ENCODE measurements at places on chromosomes 12 and 14.

DNA sequence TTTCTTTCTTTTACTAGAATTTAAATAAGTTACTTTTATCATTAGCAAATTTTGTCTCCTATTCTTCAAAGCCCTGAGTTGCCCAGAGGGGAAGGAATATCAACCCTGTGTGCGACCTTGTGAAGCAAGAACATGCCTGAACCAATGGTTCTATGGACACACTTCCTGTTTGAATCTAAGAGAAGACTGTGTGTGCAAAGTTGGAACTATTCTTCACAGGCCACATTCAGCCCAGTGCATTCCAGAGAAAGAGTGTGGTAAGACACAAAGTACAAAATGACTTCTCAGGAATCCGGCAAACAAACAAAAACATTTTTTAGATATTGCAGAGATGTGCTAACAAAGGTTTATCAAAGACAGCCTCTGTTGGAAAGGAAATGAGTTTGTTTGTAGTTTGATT lies 90.8 kb upstream of the PTPRQ start:
- no peak for DNase-seq

GRCh38 chr12:85273381-85274314 lies 6.4 kb upstream of the ALX1 start:
- no peak for DNase-seq

GRCh38 chr14:51395361-51395849 lies 155.4 kb downstream of the TMX1 start:
- DNase-seq, result no peak

GRCh38 chr12:109811624-109811995 lies 21.6 kb downstream of the TRPV4 start:
- DNase-seq, result no peak

DNA sequence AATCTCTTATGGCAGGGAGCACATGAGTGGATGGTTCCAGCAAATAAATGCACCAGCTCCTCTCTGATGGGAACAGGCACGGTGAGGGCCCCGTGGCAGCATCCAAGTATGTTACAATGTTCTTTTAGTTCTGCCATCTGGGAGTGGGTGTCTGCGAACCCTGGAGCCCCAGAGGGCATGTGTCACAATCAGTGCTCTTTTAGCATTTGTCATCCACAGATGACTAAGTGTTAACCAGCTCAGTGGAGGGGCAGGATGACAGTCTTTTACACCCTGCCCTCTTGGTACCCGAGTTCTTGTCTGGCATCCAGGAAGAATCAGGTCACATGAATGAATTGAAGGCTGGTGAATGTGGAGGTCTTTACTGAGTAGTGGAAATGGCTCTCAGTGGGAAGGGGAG lies 560.4 kb upstream of the FLRT2 start:
- no peak for DNase-seq

DNA sequence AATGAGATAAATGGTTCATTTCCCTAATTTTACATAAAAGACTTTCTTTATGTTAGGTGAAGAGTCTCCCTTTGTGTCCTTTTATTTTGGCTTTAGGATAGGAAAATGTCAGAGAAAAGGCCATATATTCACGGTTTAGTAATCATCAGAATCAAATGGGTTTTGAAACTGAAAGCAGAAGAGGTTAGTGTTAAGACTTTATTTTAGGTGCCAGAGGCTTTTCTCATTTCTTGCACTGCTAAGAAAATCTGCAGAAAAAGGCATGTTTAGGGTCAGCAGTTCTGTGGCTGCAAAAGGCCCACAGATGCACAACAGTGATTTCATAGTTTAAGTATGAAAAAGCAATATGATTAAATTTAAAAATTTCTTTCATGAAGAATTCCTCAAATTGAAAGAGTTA lies 80.4 kb upstream of the SINHCAF start:
- no peak for DNase-seq

- DNase-seq, result no peak
Measured at GRCh38 chr12:46981622-46982021, 97.8 kb upstream of the PCED1B start.

DNA sequence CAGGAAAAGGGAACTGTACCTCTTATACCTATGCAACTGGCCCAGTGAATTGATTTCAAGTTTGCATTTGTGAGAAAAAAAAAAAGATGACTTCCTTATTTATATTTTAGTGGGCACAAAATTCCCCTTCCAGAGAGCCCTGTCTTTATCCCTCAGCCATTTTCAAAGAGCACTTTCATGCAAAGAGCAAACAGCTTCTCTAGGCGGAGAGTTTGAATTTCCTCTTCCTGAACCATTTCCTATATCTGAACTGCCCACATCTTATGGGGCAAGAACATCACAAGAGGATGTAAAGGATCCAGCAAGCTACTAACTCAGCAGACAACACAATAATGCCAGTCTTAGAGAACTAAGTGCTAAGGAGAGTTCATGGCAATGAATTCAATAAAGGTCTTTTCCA lies 22.3 kb upstream of the PLXNC1 start:
- no peak for DNase-seq

GRCh38 chr14:69693801-69694729 lies 72.9 kb upstream of the SRSF5 start:
- no peak for DNase-seq

- no peak for DNase-seq
Measured at GRCh38 chr14:88838015-88838414, 13.6 kb downstream of the TTC8 start.

DNA sequence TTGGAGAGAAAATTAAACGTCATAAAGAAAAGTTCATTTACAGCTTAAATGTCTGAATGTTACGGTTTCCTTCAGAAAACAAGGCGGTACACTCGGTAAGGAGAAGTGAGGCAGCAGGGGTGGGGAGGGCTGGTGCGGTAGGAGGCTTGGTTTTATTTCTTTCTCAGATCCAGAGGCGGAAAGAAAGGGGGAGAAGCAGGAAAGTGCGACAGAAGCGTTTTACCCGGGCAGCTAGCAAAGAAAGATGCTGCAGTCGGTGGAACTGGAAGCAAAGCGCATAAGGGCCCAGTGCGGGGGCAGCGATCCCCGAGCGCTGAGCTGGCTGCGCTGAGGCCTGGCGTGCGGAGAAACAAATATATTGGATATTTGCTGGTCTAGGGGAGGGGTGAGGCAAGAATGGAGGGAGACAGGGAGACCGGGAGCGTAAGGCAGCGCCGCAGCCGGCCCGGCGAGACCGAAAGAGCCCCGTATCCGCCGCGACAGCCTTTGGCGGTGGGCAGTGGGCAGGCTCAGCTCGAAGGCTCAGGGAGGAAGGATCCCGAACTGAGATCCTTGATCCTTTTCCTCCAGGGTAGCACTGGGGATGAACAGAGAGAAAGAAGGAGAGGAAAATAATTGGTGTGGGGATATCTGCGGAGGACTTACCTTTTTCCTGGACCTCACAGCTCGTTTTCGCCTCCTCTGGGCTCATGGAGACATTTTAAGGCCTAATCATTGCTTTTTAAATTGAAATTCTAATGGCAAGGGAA lies 6.4 kb upstream of the HOXC11 start:
- DNase-seq, result no peak

GRCh38 chr14:21414137-21414631 lies 30.4 kb upstream of the SUPT16H start:
- DNase-seq, result no peak

DNA sequence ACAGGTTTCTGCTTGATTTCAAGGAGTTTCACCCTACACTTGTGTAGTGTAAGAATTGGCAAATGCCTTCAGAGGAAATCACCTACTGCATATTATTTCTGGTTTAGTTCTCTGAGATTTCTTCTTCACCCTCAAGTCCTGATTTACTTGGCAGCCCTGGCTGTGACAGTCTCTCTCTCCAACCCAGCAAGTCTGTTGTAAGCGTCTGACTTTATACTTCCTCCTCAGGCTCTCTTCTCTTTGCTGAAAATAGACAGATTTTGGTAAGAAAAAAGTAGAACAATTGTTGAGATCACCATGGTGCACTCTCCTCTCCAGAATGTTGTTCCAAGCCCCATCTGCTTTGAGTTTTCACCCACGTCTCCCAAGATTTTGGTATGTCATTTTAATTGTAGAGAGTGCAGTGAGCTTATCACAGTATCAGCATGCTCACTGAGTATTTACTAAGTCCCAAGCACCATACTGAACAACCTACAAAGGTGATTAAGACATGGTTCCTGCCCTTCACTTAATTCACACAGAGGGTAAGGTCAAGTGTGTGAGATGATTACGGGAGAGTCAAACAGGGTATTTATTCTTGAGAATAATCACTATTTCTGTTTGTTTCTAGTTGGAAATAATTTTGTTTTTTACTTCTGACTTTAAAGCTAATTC lies 148.7 kb downstream of the MDGA2 start:
- DNase-seq, result no peak

DNA sequence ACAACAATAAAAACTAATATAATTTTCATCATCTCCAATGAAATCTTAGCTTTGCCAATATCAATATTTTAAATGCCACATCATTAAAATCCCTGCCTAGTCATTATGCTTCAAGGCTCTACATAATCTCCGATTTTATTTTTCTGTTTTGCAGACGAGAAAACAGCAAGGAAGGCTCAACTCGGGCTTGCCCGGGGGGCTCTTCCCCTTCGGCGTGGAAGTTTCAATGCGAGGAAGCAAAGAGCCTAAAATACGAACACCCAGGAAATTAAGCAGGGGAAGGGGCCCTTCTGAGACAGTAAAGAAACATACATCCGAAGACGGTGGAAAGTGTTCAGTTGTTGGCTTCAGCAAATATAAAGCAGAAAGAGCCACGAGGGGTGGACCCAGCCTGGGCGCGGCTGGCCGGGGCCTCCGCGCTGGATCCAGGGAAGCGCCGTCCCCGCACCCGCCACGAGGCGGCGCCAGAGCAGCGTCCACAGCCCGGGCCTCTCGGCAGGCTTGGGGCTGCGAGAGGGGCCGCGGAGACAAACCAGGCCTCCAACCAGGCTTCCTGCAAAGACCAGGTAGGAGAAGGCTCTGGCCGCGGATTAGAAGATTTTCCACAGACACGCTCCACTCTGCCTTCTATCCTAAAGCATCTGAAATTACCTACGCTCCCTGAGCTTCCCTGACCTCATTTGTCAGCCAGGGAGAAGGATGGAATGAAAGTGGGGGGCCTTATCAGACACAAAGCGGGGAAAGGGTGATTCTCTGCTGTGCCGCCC lies 77.2 kb downstream of the SERPINA3 start:
- DNase-seq, result peak; percentile 18

GRCh38 chr12:20212658-20213555 lies 155.4 kb upstream of the PDE3A start:
- no peak for DNase-seq

DNA sequence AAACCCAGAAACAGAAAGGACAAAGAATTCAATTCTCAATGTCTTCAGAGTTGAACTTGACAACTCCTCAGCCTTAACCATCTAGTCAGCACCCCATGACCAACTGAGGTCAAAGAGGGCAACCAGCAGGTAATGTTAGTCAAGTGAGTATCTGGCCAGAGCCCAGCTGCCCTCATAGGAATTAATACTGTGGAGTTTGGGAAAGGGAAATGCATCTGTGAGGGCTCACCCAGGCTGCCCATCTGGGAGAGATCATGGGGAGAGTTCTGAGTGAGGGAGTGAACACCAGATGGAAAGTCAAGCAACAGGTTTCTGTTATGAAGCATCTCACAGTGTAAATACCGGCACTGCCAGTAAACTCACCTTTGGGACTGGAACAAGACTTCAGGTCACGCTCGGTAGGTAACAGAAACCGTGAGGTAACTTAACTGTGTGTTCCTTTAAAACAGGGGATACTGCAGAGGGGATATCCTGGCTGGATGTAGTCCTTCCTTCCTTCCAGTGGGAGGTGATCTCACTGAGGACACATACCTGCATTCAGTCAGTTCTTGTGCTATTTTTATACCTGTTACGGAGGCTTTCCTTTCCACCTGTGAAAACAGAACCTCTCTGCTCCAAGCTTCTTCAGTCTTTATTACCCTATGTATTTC lies 94.4 kb downstream of the DAD1 start:
- DNase-seq, result peak; percentile 32

- peak; percentile 75 for DNase-seq
Measured at GRCh38 chr14:21498540-21499526, 12.3 kb downstream of the METTL3 start.

DNA sequence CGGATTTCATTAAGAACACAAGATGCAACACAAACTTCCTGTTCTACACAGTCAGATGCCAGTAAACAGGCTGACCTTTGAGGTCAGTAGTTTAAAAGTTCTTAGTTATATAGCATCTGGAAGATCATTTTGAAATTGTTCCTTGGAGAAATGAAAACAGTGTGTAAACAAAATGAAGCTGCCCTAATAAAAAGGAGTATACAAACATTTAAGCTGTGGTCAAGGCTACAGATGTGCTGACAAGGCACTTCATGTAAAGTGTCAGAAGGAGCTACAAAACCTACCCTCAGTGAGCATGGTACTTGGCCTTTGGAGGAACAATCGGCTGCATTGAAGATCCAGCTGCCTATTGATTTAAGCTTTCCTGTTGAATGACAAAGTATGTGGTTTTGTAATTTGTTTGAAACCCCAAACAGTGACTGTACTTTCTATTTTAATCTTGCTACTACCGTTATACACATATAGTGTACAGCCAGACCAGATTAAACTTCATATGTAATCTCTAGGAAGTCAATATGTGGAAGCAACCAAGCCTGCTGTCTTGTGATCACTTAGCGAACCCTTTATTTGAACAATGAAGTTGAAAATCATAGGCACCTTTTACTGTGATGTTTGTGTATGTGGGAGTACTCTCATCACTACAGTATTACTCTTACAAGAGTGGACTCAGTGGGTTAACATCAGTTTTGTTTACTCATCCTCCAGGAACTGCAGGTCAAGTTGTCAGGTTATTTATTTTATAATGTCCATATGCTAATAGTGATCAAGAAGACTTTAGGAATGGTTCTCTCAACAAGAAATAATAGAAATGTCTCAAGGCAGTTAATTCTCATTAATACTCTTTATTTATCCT lies 13.5 kb downstream of the PTGER2 start:
- DNase-seq, result peak; percentile 25

GRCh38 chr12:109500406-109501185 lies 23.2 kb downstream of the UBE3B start:
- no peak for DNase-seq

DNA sequence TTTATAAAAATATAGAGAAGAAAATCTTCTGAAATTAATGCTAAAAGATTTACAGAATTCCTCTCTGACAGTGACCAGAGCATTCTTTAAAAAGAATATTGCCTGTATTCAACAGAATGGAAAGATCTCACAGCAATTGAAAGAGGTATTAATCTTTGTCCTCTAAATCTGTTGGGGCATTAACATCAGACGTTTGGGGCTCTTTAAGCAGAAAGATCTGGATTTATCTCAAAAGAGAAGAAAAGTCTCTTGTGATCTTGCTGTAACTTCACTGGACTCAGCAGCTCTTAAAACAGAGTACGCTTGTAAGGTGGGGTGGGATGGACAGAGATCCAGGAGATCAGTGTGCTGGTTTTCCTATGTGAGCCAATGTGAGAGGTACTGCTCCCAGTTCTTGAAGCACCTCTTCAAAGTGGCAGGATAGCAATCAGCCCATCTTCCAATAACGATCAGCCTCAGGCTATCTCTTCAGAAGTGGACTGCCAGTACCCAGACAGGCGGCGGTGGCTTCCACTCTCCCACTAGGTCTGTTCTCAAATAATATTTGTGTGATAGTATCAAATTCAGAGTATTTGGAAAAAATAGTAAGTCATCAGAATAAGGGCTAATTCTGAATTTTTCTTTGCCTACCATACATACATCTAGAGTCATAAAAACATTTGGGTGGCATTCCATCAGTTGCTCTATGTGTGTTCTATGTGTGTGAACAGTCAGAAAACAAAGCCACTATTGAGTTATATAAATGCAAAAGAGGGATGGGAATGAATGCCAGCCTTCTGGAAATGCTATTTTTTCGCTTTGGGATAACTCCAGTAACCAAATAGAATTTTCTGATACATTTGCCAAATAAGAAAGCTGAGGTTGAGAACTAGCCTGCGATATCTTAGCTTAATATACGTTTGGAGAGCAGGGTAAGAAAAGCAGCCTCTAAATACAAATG lies 237.4 kb upstream of the RGS6 start:
- DNase-seq, result no peak

Measured in CD4-positive, alpha-beta T cell treated with Interleukin-17A for 1 hour (primary cell).